ENCODE measurements at places on chromosomes 13 and 19. TPM values are rescaled to one million over a fixed set of nuclear protein-coding genes. Genes with fewer than 3 reads are reported as not detected.

DNA sequence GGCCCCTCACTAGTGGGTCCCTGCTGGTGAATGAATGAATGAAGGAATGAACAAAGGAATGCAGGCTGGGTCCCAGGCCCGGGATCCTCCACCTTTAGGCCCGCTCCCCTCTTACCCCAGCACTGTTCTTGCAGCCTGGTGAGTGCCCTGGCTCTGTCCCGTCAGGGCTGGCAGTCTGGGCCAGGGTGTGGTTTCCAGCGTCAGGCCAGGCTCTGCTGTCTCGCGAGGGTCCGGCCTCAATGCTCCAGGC is 317 bp downstream of the LYL1 start:
- DNase-seq, result no peak
- H3K27me3 ChIP-seq, result no peaks in the 10 kb centered on the region
- H3K4me3 ChIP-seq, result peak overlapping the region; percentile 41
- peak overlapping the region; percentile 85 for H3K27ac ChIP-seq
- H3K36me3 ChIP-seq, result no peaks in the 10 kb centered on the region
- H3K4me1 ChIP-seq, result peaks cover 61% of the 10 kb centered on the region

Gene SBNO2
- total RNA-seq, result 6.8 TPM

DNA sequence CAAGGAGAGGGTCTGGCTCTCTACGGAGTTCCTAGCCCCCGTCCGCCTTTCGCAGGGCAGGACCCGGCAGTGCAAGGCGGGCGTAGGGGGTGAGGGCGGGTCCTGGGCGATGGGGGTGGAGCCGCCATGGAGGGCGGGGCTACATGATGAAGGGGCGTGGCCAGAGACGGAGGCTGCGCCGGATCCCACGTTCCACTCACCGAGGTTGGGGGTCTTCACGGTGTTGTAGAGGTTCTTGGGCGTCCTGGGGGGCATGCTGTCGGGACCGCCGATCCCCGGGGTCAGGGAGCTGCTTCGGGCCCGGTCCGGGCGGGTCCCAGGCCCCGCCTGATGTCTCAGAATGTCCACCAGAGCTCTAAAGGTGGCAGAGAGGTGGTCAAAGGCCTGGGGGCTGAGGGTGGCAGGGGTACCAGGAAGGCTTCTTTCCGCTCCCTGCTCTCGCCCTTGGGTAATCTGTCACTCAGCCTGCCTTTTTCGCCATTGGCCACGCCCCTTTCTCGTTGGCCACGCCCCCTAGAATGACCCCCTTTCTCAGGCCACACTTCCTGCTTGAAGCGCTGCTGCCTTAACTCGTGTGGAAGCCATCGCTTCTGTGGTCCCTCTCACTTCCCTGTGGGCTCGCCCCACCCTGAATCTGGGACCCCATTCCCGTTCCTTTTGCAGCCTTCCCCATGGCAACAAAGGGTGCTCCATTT is 2.5 kb downstream of the SHISA7 start:
- no peak overlapping the region for H3K4me3 ChIP-seq
- DNase-seq, result no peak
- H3K36me3 ChIP-seq, result no peaks in the 10 kb centered on the region
- H3K4me1 ChIP-seq, result peaks cover 23% of the 10 kb centered on the region

DNA sequence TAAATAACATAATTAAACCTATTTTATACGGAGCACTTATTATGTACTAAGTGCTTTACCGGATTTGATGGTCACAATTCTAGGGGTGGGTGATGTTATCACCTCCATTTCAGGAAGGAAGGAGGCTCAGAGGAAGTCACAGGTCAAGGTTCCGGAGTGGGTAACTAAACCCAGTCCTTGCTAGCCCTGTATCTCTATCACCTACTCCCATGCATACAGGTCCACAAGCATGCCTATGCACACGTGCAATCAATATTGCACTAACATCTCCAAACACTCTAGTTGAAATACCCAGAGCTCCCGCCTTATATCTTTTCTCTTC is 17.8 kb upstream of the FOSB start:
- H3K4me1 ChIP-seq, result peaks cover 39% of the 10 kb centered on the region
- no peaks in the 10 kb centered on the region for H3K27me3 ChIP-seq
- peak overlapping the region; percentile 87 for H3K27ac ChIP-seq
- peak overlapping the region; percentile 45 for H3K4me3 ChIP-seq
- DNase-seq, result no peak

Gene SLC10A2
- not detected for total RNA-seq

- no peaks in the 10 kb centered on the region for H3K36me3 ChIP-seq
- H3K4me1 ChIP-seq, result peaks cover 22% of the 10 kb centered on the region
- no peak for DNase-seq
Observed at GRCh38 chr13:28533441-28534166, 38.7 kb upstream of the FLT1 start.

Gene TMEM255B
- 4.3 TPM for total RNA-seq

- no peaks in the 10 kb centered on the region for H3K27me3 ChIP-seq
- no peaks in the 10 kb centered on the region for H3K4me1 ChIP-seq
- DNase-seq, result peak; percentile 73
- H3K36me3 ChIP-seq, result no peaks in the 10 kb centered on the region
- H3K27ac ChIP-seq, result no peak overlapping the region
Observed at GRCh38 chr13:74575729-74576125, 441.5 kb upstream of the KLF12 start.

Gene PRR19
- total RNA-seq, result not detected

GRCh38 chr13:91115776-91116175 is 231.7 kb upstream of the MIR17HG start:
- no peak overlapping the region for H3K4me3 ChIP-seq
- DNase-seq, result no peak
- H3K27me3 ChIP-seq, result no peaks in the 10 kb centered on the region
- no peaks in the 10 kb centered on the region for H3K4me1 ChIP-seq
- H3K36me3 ChIP-seq, result no peaks in the 10 kb centered on the region

DNA sequence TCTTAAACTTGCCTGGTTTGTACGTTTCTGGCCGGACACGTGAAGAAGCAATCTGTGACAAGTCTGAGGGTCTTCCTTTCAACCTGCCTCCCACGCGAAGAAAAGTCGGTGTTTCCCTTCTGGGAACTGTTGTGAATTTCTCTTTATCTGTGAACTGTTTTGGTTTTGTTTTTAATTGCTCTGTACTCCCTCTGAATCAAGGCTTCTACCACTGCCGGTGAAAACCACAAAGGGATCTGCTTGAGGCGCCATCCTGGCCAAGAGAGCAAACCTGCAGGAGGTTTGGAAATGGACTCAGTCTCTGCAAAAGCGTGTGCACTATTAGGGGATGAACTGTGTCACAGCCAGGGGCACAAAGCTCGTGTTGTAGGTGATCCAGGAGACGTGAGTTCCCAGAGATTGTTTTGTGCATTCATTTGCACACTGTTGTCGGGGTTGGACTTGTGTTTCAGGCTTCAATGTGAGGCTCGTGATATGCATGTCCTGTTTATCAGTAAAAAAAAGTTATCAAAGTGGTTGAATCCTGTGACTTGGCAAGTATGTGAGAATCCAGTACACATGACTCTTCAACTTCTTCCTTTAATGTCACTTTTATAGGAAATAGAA is 9.7 kb downstream of the SIGLEC8 start:
- H3K27ac ChIP-seq, result no peak overlapping the region
- H3K4me3 ChIP-seq, result no peak overlapping the region
- no peaks in the 10 kb centered on the region for H3K27me3 ChIP-seq
- no peaks in the 10 kb centered on the region for H3K36me3 ChIP-seq
- DNase-seq, result peak; percentile 7
- no peaks in the 10 kb centered on the region for H3K4me1 ChIP-seq

GRCh38 chr13:110463871-110464510 is 97.5 kb downstream of the RAB20 start:
- peaks cover 100% of the 10 kb centered on the region for H3K36me3 ChIP-seq
- H3K27me3 ChIP-seq, result no peaks in the 10 kb centered on the region
- no peak overlapping the region for H3K27ac ChIP-seq

- no peaks in the 10 kb centered on the region for H3K4me1 ChIP-seq
- DNase-seq, result no peak
- H3K27ac ChIP-seq, result no peak overlapping the region
- H3K36me3 ChIP-seq, result no peaks in the 10 kb centered on the region
- H3K4me3 ChIP-seq, result no peak overlapping the region
Observed at GRCh38 chr19:20278342-20278741, 111.3 kb downstream of the ZNF486 start.

GRCh38 chr13:77437267-77437666 is 98.2 kb upstream of the SCEL start:
- no peak for DNase-seq
- no peak overlapping the region for H3K27ac ChIP-seq
- no peaks in the 10 kb centered on the region for H3K36me3 ChIP-seq
- no peaks in the 10 kb centered on the region for H3K4me1 ChIP-seq

DNA sequence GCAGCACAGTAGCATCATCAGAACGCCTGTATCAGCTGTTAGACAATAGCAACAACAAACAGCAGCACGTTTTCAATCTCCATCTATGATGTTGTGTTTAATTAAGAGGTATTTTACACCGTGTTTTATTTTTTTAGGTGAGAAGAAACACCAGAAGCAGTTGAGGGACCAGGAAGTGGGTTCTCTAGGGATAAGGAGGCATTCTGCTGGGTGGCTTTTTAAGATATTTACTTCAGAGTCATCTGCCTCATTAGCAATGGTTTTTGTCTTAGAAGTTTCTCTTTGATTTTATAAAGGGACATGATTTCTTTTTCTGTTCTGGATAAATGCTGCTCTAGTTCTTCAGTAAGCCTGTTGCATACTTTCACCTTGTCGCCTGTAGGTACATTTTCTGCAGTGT is 8.2 kb downstream of the CKAP2 start:
- peaks cover 44% of the 10 kb centered on the region for H3K36me3 ChIP-seq
- no peaks in the 10 kb centered on the region for H3K27me3 ChIP-seq
- no peak overlapping the region for H3K4me3 ChIP-seq
- no peak for DNase-seq

- peak; percentile 77 for DNase-seq
- no peak overlapping the region for H3K4me3 ChIP-seq
- H3K4me1 ChIP-seq, result peaks cover 27% of the 10 kb centered on the region
- H3K27ac ChIP-seq, result peak overlapping the region; percentile 71
- no peaks in the 10 kb centered on the region for H3K27me3 ChIP-seq
- H3K36me3 ChIP-seq, result no peaks in the 10 kb centered on the region
Observed at GRCh38 chr19:2550431-2551171, 74.7 kb downstream of the GADD45B start.

GRCh38 chr13:43135516-43135915 is 112.1 kb downstream of the DNAJC15 start:
- H3K36me3 ChIP-seq, result no peaks in the 10 kb centered on the region
- H3K4me3 ChIP-seq, result no peak overlapping the region
- DNase-seq, result no peak
- no peak overlapping the region for H3K27ac ChIP-seq
- no peaks in the 10 kb centered on the region for H3K27me3 ChIP-seq

DNA sequence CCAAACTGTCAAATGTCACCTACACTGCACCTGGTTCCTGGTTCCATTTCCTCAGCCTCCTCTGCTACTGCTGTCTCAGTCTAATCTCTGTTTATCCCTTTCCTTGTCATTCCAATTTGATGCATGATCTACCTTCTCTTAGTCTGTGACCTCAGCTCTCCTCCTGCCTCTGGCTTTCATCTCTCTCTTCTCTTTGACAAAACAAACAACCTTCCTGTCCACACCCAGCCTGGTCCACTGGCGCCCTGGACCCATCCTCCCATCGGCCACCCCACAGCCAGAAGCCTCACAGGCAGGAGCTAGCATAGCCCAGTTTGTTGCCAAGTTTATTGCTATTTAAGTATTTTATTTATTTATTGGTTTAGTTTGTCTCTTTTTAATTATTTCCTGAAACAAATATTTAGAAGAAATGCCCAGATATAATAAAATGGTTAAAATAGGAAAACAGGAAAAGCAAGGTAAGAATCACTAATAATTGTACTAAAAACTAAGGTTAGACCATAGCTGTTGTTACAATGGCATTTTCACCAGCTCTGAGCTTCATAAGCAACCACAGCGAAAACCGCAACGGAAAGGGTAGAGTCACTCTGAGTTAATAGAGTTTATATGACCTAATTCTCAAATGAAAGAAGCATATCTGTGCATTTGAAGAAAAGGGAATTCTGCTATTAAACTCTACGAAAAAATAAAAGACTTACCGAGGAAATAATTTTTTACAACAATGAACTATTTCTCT is 68.6 kb downstream of the EFNB2 start:
- H3K4me1 ChIP-seq, result peaks cover 20% of the 10 kb centered on the region
- DNase-seq, result no peak
- H3K36me3 ChIP-seq, result no peaks in the 10 kb centered on the region
- no peak overlapping the region for H3K27ac ChIP-seq
- no peak overlapping the region for H3K4me3 ChIP-seq
- H3K27me3 ChIP-seq, result no peaks in the 10 kb centered on the region

GRCh38 chr13:63435667-63436324 is 2020.1 kb upstream of the PCDH20 start:
- H3K4me3 ChIP-seq, result no peak overlapping the region
- no peaks in the 10 kb centered on the region for H3K27me3 ChIP-seq
- DNase-seq, result no peak
- H3K27ac ChIP-seq, result no peak overlapping the region

Gene MTUS2
- total RNA-seq, result 0.99 TPM

Gene LIG1
- 7.4 TPM for total RNA-seq

DNA sequence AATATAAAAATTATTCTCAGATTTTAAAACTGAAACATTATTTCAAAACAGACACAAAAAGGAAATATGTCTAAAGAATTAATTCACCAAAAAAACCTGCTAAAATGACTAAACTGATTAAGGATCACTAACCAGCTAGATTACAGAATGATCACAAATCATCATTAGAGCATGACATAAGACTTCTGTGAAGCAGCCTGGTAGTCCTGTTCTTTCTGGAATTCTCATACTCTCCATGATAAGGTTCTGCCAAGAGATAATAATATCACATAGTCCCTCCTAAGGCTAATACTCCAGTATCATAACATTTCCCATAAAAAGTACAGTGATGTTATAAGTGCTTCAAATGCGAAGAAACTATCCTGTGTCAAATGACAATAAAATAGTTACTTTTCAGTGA is 1814.9 kb downstream of the SLITRK5 start:
- H3K27me3 ChIP-seq, result no peaks in the 10 kb centered on the region
- DNase-seq, result no peak
- H3K36me3 ChIP-seq, result no peaks in the 10 kb centered on the region
- no peak overlapping the region for H3K27ac ChIP-seq

DNA sequence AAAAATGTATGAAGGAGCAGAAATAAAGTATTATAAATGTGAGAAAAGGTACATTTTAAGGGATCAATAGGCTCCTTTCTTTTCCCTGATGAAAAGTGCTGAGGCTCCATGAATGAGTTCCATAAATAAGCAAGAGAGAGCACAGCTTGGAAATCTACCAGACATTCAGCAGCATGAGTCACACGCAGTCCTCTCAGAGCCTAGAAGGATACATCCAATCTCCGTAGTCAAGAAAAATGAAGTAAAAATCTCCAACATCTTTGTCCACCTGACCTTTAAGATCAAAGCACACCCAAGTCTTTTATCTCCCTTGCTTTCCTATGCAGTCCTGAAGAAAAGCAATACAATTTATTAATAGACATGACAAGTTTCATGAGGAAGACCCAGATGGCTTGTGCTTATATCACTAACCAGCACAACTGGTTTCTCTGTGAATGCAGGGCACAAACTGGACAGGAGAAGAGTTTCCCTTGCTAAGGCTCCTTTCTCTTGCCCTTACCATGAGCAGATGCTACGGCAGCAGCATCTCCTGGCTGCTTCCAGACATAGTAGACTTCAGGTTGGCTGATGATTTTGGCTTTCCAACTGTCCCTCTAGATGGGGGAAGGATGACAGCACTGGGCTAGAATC is 730.8 kb downstream of the EFNB2 start:
- no peak overlapping the region for H3K27ac ChIP-seq
- H3K4me3 ChIP-seq, result no peak overlapping the region
- H3K36me3 ChIP-seq, result no peaks in the 10 kb centered on the region

GRCh38 chr13:103810026-103810425 is 743.8 kb upstream of the SLC10A2 start:
- H3K4me1 ChIP-seq, result no peaks in the 10 kb centered on the region
- no peak overlapping the region for H3K4me3 ChIP-seq
- H3K27me3 ChIP-seq, result no peaks in the 10 kb centered on the region
- no peak for DNase-seq
- H3K36me3 ChIP-seq, result no peaks in the 10 kb centered on the region

- no peaks in the 10 kb centered on the region for H3K27me3 ChIP-seq
- H3K27ac ChIP-seq, result no peak overlapping the region
- H3K4me1 ChIP-seq, result no peaks in the 10 kb centered on the region
- DNase-seq, result no peak
Observed at GRCh38 chr13:72698164-72698563, 29.3 kb downstream of the MZT1 start.

Data from sigmoid colon (tissue), 7 donors.